Smooth muscle cell of trachea (primary cell): ENCODE measurements at places on chromosomes 16 and 17. TPM values are rescaled to one million over a fixed set of nuclear protein-coding genes. Genes with fewer than 3 reads are reported as not detected.

CD300A gene
- total RNA-seq, result 0.50 TPM in 1 of 2 replicates, not detected in the other

GRAP gene
- 0.15 and 0.33 TPM in 2 replicates for total RNA-seq

KRT32 gene
- total RNA-seq, result not detected in 2 replicates

LGALS9B gene
- not detected in 2 replicates for total RNA-seq

DYNLRB2 gene
- 0.99 TPM in 1 of 2 replicates, not detected in the other for total RNA-seq

KLHDC4 gene
- 20.1 and 24.5 TPM in 2 replicates for total RNA-seq
